Stimulated activated CD8-positive, alpha-beta memory T cell treated with anti-CD3 and anti-CD28 coated beads, Interleukin-4, amount 100 ng/mL, for 24 hours (primary cell): ENCODE measurements at places on chromosomes 1 and 21.

GRCh38 chr1:223039990-223040389, 103.1 kb downstream of the TLR5 start:
- no peak for DNase-seq

DNA sequence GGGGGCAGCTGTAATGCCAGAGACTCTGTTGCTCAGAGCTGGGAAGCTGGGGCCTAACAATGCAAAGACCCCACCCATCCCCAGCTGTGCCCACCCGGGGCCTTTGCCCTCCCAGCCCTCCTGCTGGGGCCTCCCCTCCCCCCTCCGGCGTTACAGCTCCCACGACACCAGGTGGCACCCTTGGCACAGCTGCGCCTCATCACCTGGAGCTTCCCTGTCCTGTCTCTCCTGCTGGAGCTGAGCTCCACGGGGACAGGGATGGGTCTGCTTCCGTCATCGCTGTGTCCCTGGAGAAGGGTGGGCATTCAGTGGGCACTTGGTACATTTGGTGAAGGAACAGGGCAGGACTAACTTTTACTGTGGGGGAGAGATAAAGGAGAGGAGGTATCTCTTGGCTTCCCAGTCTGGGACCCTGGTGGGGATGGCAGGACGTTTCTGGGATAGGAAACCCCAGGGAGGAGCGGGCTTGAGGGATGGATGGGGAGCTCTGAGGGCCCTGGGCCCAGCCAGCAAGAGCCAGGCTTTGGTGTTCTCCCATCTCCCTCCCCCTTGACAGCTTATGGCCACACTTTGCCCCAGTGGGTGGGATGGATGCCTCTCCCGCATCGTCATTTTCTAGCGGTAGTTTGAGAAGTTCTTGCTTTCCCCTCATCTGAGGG, 453.2 kb downstream of the PTPRU start:
- no peak for DNase-seq

- no peak for DNase-seq
These were observed 650.0 kb downstream of the SMYD3 start for GRCh38 chr1:245856944-245857531.

GRCh38 chr1:10610901-10611600, 136.3 kb downstream of the PEX14 start:
- DNase-seq, result no peak

DNA sequence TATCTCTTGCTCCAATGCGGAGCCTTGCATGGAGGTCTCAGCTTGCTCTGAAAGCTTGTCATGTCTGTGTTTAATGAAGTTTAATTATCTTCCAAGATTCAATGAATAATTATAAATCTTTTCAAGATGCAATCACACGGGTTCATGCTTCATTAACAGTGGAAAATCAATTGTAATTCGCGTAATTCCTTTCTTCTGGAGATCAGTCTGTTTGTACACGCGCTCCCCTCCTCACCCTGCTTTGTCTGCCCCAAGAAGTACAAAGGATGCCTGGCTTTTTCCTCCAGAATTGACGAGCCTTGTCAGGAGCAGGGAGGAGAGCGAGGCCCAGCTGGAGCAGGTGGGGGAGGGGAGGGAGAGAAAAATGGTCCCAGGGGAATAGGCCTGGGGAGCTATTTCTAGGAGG, 65.0 kb upstream of the DISP3 start:
- no peak for DNase-seq

- DNase-seq, result no peak
These were observed 41.4 kb downstream of the RGS5 start for GRCh38 chr1:163161337-163161736.

DNA sequence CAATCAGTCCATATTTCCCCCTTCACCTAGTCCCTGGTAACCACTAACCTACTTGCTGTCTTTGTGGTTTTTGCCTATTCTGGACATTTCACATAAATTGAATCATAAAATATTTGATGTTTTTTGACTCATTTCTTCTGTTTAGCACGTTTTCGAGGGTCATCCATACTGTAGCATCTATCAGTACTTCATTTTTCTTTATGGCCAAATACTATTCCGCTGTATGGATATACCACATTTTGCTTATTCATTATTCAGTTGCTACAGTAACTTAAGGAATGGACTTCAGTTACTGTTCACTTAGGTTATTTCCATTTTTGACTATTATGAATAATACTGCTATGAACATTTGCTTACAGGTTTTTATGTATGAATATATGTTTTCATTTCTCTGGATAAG, 12.3 kb downstream of the PBX1 start:
- no peak for DNase-seq

GRCh38 chr1:40651138-40651857, 14.2 kb downstream of the RIMS3 start:
- DNase-seq, result no peak

GRCh38 chr21:41765420-41765821, 1.4 kb downstream of the RIPK4 start:
- no peak for DNase-seq

GRCh38 chr1:187568067-187568466, 739.3 kb downstream of the PLA2G4A start:
- no peak for DNase-seq

DNA sequence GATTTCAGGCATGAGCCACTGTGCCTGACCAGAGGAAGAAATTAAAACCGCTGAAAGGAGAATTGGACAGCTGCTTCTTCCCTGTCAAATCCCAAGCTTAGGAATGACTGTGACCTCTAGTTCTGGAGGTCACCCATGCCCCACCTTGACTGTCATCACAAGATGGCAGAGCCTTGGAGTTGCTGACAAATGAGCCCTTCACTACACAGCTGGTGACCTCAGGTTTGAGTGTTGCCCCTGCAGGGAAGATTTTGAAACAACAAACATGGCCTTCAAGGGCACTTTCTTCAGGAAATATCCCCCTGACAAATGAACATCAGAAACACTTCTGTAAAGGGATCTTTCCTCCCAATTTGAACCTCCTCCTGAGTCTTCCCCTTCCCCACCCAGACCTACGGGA, 6.9 kb upstream of the SLC45A3 start:
- DNase-seq, result no peak

DNA sequence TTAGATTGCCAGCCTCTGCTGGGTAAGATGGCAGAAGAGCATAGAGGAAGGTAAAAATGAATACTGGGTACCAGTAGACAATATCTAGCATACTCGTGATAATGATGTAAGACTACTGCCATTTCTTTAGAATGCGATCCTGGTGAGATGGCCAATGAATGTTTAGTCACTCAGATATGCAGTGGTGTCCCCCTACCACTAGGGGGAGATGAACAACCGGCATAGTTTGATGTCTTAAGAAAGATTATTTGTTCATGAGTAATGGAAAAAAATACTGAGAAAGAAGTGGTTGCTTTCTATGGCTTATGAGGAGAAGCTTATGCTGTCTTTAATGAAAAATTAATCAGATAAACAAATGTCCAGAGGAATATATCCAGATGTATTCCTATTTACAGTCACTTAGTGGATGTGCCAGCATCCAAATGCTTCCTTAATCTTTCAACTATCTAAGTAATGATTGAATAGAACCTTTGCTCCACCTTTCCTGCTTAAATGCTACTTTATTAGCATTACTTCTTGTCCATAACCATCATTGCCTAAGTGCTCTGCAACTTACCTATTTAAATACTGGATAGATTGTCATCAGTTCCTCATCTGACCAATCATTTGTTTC, 256.6 kb downstream of the ST6GALNAC3 start:
- no peak for DNase-seq

- DNase-seq, result no peak
These were observed 202.9 kb downstream of the BRINP3 start for GRCh38 chr1:190274721-190275120.

GRCh38 chr1:226487921-226488320, 60.6 kb upstream of the STUM start:
- no peak for DNase-seq

- no peak for DNase-seq
These were observed 23.9 kb upstream of the KIF1B start for GRCh38 chr1:10186331-10187025.

DNA sequence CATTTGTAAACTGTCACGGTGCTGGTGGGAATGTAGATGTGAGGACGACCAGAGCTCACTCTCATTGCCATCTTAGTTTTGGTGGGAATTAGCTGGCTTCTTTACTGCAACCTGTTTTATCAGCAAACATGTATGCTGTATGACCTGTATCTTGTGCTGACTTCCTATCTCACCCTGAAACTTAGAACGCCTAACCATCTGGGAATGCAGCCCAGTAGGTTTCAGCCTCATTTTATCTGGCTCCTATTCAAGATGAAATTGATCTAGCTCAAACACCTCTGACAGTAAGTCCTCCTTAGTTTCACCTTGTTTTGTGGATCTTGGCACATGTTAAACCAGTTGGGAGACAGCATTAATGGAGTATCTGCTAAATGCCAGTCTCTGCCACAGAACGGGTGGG, 174.6 kb downstream of the HLX start:
- DNase-seq, result no peak

DNA sequence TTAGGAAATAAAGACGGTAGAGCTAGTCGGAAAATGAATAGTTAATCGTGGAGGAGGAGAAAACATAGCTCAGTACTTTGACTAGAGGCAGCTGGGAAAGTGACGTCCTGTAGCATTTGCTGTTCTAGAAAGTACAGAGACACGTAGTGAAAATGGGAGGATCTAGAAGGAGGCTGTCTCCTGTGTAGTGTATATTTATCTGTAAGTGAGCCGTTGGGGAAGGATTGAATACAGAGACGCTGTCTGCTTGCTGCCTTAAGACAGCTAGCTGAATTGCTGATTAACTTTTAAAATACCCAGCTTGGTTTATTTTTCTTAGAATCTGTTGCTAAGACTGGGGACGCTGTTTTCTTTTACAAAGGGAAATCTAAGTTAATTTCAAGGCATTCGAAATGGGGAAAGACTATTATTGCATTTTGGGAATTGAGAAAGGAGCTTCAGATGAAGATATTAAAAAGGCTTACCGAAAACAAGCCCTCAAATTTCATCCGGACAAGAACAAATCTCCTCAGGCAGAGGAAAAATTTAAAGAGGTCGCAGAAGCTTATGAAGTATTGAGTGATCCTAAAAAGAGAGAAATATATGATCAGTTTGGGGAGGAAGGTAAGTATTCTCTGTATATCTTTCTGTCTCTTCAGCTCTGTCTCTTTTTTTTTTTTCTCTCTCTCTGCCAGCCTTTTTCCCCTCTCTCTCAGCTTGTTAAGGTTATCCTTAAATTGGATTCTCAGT, at the start of gene DNAJB4:
Gene DNAJB4 (plus strand): TSS at position 221 of the 729 bp plus-strand sequence. CDS start 172 bp downstream, at position 393.
- DNase-seq, result no peak

- no peak for DNase-seq
These were observed 6.8 kb upstream of the C1orf210 start for GRCh38 chr1:43292216-43292615.

GRCh38 chr1:12185918-12186678, 19.3 kb downstream of the TNFRSF1B start:
- DNase-seq, result no peak

DNA sequence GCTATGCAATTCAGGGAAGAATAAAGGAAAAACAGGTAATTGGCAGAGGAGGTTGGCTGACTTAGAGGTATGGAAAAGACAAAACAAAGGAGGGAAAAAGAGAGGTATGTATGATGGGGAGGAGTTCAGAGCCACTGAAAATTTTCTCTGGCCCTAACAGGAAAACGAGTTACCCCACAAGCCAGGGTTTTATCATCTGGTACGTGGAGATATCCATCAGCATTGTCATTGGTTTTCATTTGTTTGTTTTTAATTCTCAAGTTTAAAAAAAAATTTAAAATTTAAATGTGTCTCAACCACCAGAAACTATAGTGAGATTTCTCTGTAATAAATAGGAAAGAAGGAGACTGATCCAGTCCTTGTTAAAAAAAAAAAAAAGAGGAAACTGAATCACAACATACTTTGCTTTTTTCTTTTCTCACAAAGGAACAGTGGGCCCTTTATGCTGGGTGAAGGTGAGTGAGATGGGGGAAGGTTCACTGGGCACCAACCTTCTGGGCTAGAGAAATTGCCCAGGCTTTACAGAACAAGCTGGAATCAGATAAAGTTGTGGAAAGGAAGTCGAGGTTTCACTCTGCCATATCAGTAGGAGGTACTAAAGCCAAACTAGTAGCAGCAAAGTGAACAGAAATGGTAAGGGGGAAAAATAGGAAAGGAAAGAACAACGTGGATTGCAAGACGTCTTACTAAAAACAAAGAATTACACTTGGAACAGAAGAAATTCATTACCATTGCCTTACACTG, 2.7 kb downstream of the IFNAR2 start:
- no peak for DNase-seq

- no peak for DNase-seq
These were observed 10.5 kb upstream of the CNTN2 start for GRCh38 chr1:205032508-205032907.

GRCh38 chr1:34166625-34167361, 1.8 kb upstream of the CSMD2 start:
- no peak for DNase-seq

DNA sequence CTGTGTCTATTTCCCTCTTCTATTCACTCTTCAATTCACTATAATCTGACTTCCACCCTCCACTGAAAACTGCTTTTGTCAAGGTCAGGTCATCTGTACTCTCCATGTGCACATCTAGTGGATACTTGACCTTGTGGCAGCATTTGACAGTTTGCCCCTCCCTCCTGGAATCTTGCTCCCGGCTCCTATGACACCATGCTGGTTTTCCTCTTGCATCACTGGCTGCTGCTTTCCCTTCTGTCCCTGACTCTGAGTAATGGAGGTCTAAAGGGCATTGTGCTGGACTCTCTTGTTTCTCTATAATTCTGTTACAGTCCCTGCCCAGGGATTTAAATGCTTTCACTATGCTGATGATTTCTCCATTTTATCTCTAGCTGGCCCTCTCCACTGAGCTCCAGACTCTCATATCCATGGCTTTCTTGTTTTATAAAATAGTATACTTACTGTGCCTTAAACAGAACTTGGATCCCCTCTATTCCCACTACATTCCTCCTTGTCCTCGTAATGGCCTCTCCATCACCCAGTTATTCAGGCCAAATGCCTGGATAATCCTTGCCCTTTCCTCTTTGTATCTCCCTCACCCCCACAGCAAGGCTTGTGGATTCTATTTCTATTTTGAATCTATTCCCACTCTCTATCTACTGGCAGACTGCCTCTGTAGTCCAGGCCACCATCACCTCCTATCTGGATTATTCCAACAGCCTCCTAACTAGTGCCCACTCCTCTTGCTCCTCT, 36.8 kb upstream of the PODN start:
- DNase-seq, result no peak

GRCh38 chr1:204307334-204307883, 52.3 kb downstream of the PLEKHA6 start:
- no peak for DNase-seq

DNA sequence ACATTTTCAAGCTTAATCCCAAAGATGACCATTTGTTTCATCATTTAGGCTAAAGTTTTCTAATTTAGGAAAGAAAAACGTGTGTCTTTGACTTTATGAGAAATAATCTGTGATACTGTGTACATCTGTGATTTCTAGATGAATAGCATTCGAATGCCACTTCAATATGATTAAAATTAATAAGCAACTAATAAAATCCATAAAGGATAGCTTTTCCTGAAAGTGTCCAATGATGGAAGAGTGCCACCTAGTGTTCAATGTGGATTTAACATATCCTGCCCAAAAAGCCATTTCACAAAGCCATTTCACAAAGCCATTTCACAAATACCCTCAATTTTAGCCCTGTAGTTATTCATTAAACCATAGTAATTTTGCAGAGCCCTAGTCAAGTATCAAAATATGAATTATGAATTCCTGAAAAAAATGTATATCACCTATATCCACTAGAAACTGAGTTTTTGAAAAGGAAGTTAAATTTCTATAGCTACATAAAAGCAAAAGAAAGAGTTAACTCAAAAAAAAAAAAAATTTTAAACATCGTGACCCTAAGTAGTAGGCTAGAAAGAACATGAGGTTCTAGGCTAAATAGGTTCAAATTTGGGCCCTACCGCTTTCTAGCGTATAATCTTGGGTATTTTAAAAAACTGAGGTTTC, 19.1 kb downstream of the NME7 start:
- no peak for DNase-seq

- no peak for DNase-seq
These were observed 57.9 kb downstream of the ZP4 start for GRCh38 chr1:237832858-237833257.
